Adrenal gland (tissue), 19 donors: ENCODE measurements at places on chromosomes 11 and 22.

DNA sequence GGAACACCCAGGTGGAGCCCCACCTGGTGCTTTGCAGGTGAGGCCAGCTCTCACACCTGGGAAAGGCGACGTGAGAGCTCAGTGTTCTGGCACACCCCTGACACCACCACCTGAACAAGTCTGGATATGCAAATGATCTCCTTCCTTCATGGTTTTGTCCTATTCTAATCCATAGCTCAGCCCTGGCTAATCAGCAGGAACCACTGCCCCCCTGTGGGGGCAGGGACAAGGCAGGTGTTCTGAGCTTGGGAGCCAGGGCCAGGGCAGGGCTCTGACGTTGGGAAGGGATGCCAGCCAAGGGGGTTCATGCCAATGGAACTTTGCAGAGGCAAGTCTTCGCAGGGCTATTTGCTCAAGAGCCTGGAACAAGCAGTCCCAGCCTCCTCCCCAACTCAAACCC lies 144.2 kb downstream of the TRIM29 start:
- no peak for DNase-seq
- H3K4me1 ChIP-seq: no peaks in the 10 kb centered on the region
- no peak overlapping the region for H3K4me3 ChIP-seq
- no peak overlapping the region for H3K27ac ChIP-seq

DNA sequence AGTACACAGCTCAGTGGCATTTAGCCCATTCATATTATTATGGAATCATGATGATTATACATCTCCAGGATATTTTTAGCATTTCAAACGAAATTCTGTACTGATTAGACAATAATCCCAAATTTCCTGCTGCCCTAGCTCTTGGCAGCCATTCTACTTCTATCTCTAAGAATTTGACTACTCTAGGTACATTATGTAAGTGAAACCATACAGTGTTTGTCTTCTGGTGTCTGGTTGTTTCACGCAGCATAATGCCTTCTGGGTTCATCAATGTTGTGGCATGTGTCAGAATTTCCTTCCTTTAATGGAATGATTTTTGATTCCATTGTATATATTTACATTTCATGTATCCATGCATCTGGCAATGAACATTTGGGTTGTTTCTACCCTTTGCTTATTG lies 517.7 kb downstream of the ETS1 start:
- no peaks in the 10 kb centered on the region for H3K4me1 ChIP-seq
- DNase-seq: no peak
- H3K36me3 ChIP-seq: no peaks in the 10 kb centered on the region

- H3K27ac ChIP-seq: peak overlapping the region; percentile 79
- H3K4me3 ChIP-seq: no peak overlapping the region
- H3K4me1 ChIP-seq: peaks cover 43% of the 10 kb centered on the region
Measured at GRCh38 chr22:24435323-24435645, 7.9 kb downstream of the ADORA2A start.

DNA sequence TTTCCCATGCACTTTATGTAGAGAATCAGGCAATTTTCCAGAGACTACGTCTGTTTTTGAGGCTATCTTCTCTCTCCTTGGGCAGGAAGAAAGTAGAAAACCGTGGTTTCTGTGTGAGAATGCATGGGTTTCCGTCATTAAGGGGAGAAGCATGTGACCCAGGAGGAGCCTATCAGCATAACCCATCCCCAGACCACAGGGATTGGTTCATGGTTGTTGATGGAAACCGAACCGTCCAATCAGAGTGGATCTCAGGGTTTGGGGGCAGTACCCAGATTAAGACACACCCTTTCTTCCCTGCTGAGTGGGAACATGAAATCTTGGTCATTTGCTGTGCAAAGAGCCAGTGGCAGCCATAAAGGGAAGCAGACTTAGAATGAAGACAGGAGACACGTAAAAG lies 517.8 kb downstream of the MN1 start:
- H3K36me3 ChIP-seq: no peaks in the 10 kb centered on the region
- H3K4me3 ChIP-seq: no peak overlapping the region
- no peak overlapping the region for H3K27ac ChIP-seq
- H3K4me1 ChIP-seq: no peaks in the 10 kb centered on the region
- H3K27me3 ChIP-seq: no peaks in the 10 kb centered on the region

DNA sequence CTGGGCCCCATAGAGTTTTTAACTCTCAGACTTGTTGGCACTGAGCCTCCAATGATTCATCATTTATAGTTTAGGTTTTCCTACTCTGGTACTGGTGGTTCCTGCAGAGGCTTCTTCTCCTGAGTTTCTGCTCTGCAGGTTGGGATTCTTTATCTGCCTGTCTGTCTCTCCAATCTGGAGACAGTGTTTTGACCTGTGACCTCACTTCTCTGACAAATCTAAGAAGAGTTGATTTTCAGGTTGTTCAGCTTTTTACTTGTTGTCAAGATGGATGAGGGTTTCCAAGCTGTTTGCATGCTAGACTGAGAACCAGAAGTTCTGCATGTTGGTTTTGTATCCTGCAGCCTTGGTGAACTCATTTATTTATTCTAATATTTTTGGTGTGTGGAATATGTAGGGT lies 63.9 kb downstream of the JAM3 start:
- no peak overlapping the region for H3K27ac ChIP-seq
- DNase-seq: no peak
- H3K27me3 ChIP-seq: no peaks in the 10 kb centered on the region
- no peaks in the 10 kb centered on the region for H3K4me1 ChIP-seq
- H3K36me3 ChIP-seq: no peaks in the 10 kb centered on the region
- no peak overlapping the region for H3K4me3 ChIP-seq

GRCh38 chr11:75040167-75040770 lies 51.5 kb downstream of the NEU3 start:
- DNase-seq: no peak
- no peaks in the 10 kb centered on the region for H3K4me1 ChIP-seq
- no peaks in the 10 kb centered on the region for H3K27me3 ChIP-seq
- H3K27ac ChIP-seq: no peak overlapping the region
- H3K36me3 ChIP-seq: no peaks in the 10 kb centered on the region

DNA sequence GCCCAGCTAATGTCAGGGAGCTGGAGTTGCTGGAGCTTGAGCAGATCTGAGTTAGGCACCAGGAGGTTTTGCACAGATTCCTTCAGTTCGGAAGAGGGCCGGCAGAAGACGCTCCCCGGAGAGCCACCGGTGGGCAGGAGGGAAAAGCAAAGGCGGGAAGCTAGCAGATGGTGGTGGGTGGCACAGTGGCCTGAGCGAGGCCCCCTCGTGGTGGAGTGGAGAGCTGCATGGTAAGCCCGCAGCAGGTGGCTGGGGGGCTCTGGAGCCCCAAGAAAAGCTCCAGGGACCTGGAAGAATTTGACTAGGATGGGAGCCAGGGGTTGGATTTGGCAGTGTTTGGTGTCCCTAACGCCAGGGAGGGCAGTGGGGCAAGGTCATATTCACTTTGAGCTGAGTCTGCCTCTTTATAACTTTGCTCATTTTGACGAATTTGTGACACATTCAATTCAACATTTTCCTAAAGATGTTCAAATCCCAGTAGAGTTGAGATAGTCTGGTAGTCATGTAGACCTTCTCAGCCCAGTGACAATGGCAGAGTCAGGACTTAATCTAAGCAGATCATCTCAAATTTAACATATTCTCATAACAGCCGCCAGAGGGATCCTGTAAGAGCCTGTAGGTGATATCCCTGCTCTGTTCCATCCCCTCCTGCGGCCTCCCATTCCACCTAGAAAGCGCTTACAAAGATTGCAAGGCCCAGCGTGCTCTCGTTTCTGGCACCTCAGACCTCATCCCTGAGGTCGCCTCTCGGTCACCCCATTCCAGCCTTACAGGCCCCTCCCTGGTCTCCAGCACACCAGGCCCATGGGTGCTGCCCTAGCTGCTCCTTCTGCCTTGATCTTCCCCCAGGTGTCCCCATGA lies 57.9 kb downstream of the TRIM29 start:
- no peaks in the 10 kb centered on the region for H3K36me3 ChIP-seq
- no peaks in the 10 kb centered on the region for H3K4me1 ChIP-seq
- no peak overlapping the region for H3K4me3 ChIP-seq
- no peak overlapping the region for H3K27ac ChIP-seq
- H3K27me3 ChIP-seq: no peaks in the 10 kb centered on the region

GRCh38 chr11:1283091-1283511 lies 26.3 kb downstream of the TOLLIP start:
- H3K27ac ChIP-seq: no peak overlapping the region
- no peak overlapping the region for H3K4me3 ChIP-seq
- no peaks in the 10 kb centered on the region for H3K4me1 ChIP-seq
- H3K27me3 ChIP-seq: no peaks in the 10 kb centered on the region
- no peak for DNase-seq

DNA sequence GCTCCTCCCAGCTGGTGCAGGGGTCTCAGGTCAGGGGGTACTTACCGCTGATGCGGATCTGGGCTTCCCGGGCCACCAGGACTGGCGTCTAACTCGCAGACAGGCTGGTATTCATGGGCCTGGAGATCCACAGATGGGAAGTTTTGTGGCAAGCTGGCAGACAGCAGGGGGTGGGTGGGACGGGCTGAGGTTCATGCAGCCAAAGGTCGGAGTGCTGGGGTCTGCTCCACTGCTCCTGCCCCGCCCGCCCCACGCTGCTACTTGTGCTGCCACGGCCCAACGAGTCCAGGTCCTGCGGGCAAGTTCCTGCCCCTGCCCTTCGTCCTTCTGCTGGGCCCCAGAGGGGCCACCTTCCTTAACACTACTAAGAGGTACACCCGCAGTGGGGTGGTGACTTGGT lies 3.1 kb downstream of the ACY3 start:
- H3K27ac ChIP-seq: no peak overlapping the region
- H3K4me1 ChIP-seq: no peaks in the 10 kb centered on the region
- H3K27me3 ChIP-seq: no peaks in the 10 kb centered on the region
- H3K36me3 ChIP-seq: no peaks in the 10 kb centered on the region

GRCh38 chr11:83970061-83970671 lies 684.0 kb upstream of the CCDC90B start:
- no peak overlapping the region for H3K27ac ChIP-seq
- H3K4me3 ChIP-seq: no peak overlapping the region
- H3K4me1 ChIP-seq: peaks cover 11% of the 10 kb centered on the region
- no peaks in the 10 kb centered on the region for H3K36me3 ChIP-seq

DNA sequence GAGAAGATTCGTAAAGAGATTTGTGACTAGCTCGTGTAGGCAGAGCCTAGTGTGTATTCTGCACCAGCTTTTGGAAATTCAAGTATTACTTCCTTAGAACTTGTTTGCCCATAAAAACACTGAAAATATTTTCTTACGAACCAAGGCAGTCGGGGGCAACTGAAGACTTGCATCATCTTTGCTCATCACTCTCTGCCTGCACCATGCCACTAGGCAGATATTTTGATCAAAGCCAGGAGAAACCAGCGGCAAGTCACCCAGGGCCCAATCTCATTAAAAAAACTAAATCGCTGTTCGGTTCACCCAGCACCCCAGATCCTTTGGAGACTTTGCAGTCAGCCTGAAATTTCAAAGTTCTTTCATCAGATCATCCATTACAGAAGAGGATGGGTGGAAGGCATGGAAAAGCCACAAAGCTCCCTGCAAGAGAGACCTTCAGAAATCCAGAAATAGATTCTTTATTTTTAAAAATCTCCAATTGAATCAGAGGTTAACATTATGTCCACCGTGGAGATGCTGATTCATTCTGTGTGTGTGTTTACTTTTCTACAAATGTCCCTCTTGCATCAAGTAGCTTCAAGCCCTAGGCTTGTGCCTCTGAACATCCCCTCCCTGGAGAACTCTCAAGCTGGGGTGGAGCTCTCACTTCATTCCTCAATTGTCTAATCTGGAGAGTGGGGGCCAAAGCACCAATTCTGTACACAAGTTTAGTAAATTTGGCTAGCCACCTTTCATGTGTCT lies 78.4 kb downstream of the ETS1 start:
- no peak for DNase-seq
- no peak overlapping the region for H3K4me3 ChIP-seq
- H3K27me3 ChIP-seq: no peaks in the 10 kb centered on the region
- H3K4me1 ChIP-seq: peaks cover 22% of the 10 kb centered on the region

DNA sequence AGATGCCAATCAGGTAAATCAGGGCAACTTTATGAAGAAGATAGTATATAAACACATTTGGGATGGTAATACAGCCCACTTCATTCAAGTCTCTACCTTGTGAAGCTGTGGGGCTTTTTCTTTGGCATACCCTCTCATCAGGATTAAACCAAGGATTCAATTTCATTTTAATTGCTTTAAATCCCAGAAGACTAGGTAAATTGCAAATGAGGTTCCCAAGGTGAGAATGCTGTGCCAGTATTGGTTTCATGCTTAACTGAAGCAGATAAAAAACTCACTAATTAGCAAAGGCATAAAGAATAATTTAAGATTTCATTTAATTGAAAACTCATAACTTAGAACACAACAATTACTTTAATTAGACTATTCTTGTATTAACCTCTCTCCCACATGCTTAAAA lies 1218.1 kb downstream of the FAM181B start:
- no peak overlapping the region for H3K27ac ChIP-seq
- no peaks in the 10 kb centered on the region for H3K4me1 ChIP-seq
- no peaks in the 10 kb centered on the region for H3K27me3 ChIP-seq
- no peak overlapping the region for H3K4me3 ChIP-seq
- no peaks in the 10 kb centered on the region for H3K36me3 ChIP-seq
